ENCODE measurements at places on chromosomes 2 and 18.

DNA sequence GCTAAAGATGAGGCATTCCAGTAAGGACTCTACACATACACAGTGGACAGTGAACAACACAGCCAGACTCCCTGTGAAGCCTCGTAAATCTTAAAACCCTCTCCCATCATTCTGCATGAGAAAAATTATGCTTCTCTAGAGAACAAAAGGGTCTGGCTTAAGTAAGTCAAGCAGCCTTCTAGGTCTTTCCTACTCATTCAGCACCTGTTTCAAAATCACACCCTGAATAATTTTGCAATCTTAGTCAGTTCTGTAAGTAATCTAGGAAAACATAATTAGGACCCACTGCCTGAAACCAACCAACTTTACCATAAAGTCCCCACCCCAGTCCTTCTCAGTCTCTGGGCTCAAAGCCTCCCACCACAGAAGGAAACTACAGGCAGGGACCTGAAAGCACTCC lies 19.7 kb downstream of the IAH1 start:
- no peak for DNase-seq

DNA sequence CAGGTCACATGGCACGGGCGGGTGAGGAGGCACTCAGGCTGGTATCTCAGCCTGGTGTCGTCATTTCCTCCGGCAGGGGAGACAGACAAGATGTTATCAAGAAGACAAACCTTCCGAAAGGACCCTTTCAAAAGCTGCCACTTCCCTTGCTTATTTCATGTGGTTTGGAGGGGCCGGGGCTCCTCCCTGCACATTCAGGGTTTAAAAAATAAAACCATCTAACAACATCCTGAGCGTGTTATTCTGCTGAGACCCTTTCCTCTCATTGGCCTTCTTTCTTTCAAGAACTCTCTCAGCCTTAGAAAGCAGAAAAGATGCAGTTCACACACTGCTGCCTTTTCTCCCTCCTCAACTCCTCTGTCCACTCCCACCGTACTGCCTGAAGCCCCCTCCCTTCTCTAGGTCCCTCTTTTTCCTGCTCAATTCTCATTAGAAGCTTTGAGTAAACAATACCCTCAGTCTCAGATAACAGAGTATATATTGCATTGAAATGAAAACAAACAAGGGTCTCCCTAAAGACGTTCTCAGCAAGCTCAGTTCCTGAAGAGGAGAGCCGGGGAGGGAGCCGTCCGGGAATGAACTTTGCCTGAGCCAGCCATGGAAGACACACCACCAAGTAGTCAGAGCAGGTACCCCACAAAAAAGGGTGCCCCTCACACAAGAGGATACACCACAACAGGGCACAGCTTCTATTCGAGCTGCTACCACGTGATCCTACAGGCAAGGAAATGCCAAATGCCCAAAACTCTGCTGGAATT lies 9.7 kb downstream of the SMAD7 start:
- DNase-seq = no peak

DNA sequence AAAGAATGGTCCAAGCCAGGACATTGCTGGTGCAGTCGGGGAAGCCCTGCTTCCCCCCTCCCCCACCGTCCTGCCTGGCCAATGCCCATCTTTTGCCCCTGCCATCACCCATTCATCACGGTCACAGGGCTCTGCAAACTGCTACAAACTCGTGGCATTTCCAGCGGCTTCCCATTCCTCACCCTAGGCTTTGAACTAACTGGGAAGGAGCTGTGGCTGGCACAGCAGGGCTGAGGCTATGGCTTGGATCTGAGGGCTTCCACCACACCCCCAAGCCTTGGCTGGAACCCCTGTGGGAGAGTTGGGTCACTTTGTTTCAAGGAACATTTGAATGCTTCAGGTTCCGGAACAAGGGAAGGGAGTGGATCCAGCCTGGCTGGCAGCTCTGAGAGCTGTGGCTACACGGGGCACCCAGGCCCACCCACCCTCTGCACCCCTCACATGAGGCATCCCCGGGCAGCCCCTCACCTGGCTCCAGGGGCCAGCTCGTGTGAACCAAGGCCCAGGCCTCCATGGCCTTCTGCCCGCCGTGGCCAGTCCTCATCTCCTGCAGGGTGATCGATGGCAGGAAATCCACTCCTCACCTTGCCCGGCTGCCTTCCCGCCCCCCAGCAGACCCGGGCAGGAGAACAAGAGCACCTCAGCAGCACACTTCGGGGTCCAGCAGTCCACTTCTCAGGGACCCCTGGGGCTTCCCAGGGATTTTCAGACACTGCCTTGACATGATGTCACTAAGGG lies 58.8 kb upstream of the OTOS start:
- no peak for DNase-seq

DNA sequence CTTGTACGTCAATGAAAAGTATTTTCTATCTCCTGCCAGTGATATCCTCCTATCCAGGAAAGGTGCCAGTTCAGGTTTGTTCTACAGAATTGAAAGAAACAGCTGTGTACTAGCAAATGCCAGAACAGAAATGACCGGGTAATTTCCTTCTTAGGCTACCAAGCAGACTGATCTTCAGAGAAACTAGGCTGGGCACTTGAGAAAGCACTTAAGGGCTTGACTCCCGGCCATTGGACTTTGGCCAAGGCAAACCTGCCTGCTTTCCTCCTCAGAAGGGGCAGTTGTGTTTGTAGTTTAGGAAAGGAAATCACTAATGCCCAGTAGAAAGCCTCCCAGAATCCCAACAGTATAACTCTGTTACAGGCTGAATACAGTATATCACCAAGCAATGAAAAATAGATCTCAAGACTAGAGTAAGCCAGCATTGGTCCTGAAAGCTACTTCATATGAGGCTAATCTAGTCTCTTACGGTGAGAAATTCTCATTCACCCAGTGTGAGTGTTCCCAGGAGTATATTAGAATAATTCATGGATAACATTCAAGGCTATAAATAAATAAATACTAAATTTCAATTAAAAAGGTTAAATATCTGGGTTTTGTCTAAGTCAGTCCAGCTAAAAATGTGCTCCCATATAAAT lies 43.0 kb upstream of the COL5A2 start:
- no peak for DNase-seq

GRCh38 chr2:150234787-150235446 lies 252.6 kb downstream of the RND3 start:
- no peak for DNase-seq

- no peak for DNase-seq
Measured at GRCh38 chr2:45729753-45730512, 78.5 kb downstream of the PRKCE start.

DNA sequence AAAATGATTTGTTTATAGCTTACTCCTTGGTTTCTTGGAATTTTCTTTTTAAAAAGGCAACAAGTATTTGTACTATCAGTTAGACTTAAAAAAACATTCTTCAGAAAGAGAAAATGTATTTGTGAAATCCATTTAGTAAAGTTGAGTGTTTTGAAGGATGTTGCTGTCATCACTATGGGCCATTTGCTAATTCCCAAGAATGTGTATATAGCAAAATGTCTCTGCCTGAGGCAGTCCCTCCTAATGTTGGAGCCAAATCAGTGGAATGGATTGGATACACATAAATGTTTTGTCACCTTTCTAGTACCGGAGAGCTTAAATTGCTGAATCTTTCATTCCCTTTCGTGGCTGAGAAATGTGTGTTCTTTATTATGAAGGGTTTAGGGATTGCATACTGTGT lies 890.2 kb upstream of the ZEB2 start:
- no peak for DNase-seq

DNA sequence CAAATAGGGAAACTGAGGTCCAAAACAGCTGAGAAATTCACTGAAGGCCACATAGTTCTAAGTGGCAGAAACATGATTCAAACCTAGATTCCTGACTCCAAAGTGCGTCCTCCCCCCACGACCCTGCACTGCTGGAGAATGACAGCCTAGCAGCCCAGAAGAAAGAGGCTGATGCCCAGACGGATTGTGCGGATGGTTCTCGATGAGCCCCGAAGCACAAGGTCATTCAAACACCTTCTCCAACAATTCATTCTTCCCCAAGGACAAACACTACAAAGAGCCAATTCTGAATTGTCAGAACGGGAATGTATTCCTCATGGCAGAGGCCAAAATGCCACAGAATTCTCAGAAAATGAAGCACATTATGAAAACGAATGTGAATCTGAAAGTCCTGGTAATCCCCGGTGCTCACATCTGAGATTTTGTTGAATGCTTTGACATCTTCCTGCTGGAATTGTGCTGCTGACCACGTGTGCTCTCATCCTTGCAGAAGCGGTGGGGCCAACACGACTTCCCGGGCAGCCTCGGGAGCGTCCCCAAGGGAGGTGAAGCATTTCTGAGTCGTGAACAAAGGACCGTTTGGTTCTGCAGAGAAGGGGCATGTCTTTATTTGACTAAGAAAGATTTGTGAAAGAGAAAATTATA lies 337.0 kb downstream of the EIPR1 start:
- no peak for DNase-seq

- no peak for DNase-seq
Measured at GRCh38 chr2:239379641-239380170, 21.1 kb downstream of the HDAC4 start.

DNA sequence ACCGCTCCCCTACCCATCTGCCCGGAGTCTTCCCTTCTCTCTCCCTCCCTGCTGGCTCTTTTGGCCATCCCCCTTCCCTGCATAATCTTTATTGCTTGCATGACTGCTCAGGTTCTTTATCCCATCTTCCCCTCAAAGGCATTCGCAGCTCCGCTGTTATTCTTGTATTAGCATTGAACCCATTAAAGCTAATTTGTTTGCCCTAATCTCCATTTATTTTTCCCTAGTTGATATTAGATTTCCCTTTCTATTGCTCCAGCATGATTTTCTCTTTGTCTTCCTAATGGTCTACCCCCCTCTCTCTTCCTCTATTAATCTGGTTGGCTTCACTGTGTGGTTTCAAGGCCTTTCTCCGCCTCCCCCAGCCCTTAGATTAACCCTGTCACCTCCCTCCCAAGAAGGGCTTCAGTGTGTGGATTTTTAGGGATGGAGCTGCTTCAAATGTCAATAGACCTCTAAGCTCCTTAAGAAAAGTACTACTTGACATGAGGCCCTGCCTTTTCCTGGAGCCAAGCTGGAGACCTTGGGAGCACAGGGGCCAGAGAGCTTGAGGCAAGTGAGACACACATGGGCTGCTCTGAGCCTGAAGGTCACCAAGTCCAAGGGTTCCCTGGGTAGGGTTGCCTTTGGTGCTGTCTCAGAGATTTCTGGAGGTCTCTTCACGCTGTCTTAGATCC lies 20.1 kb downstream of the PAX8 start:
- no peak for DNase-seq

DNA sequence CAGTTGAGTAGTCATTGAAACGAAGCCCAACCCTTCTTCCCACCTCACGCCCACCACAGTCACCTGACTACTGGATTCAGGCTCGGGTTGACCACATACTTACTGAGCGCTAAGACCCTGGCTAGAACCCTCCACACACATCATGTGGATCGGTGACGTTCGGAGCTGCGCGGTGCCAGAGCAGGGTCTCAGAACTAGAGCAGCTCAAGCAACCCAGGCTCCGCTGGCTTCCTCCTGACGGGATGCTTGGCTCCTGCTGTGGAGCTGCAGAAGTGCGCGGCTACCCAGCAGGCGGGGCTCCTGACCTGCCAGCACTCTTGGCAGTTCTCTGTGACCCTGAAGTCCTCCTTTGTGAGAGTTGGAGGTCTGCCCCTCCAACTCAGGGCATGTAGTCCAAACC lies 90.6 kb upstream of the MBOAT2 start:
- DNase-seq = no peak
